ENCODE measurements at places on chromosomes 12 and 14. TPM values are rescaled to one million over a fixed set of nuclear protein-coding genes. Genes with fewer than 3 reads are reported as not detected.

Gene SLC10A1
- total RNA-seq: not detected

Gene DRAM1
- total RNA-seq: 9.6 TPM

Gene FAM161B
- 2.3 TPM for total RNA-seq

Gene FAM181A
- total RNA-seq: not detected

Gene NEUROD4
- total RNA-seq: not detected

Gene B4GALNT1
- total RNA-seq: 0.51 TPM

Gene DNAJC22
- total RNA-seq: not detected

Gene SPTB
- 0.10 TPM for total RNA-seq

Gene GNB3
- total RNA-seq: 0.51 TPM

Gene NAA30
- 14.6 TPM for total RNA-seq

GRCh38 chr14:34649344-34649743 is 19.4 kb upstream of the SNX6 start:
- H3K4me1 ChIP-seq: no peaks in the 10 kb centered on the region
- H3K4me3 ChIP-seq: no peak overlapping the region
- DNase-seq: no peak
- H3K36me3 ChIP-seq: no peaks in the 10 kb centered on the region

DNA sequence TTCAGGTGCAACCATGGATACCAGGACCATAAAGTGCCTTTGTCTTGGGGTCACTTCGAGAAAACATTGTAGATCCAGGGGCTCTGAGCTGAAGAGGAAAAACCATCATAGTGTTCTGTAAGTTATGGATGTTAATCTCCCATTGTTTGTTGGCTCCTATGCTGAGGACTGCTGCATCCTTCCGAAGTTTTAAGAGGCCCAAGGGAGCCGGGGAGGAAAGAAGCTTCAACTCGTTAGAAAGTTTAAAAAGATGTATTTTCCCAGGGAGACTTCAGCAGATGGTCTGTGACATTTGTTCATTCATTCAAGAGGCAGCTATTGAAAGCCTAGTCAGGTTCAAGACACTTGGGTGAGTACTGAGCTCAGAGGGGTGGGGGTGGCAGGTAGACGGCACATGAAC is 378.8 kb upstream of the TBX3 start:
- no peak overlapping the region for H3K4me3 ChIP-seq
- no peaks in the 10 kb centered on the region for H3K4me1 ChIP-seq
- H3K36me3 ChIP-seq: no peaks in the 10 kb centered on the region
- no peak for DNase-seq
- H3K27ac ChIP-seq: no peak overlapping the region
- H3K27me3 ChIP-seq: no peaks in the 10 kb centered on the region

- DNase-seq: no peak
- H3K27ac ChIP-seq: peak overlapping the region; percentile 50
- peaks cover 57% of the 10 kb centered on the region for H3K4me1 ChIP-seq
These were observed 2.4 kb downstream of the ETNK1 start for GRCh38 chr12:22627371-22627770.

DNA sequence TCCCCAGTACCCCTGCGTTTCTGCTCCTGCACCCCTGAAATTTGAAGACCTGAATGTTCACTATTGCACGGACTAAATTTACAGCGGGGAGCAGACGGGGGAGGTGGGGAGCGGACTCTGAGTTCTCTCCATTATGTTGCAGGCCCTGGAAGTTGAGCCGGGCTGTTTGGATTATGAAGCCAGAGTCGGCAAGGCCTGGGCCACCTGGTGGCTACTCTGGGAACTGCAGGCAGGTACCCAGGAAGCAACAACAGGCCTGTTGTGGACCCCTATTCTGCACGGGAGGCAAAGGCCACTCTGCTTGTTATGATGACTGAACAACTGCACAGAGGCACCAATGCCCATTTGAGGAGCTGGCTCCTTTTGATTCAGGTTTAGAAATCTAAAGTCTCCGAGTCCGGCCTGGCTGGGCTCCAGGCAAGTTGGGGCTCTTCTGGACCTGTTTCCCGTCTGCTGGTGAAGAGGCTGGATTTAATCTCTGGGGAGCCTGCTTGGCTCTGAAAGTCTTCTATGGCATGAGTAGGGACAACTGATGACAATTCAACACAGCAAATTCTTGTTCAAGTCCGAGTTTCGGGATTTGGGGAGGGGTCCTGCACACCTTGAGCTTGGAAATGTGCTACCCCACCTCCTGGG is 34.1 kb upstream of the FAM181A start:
- H3K27me3 ChIP-seq: peaks cover 32% of the 10 kb centered on the region
- no peak overlapping the region for H3K4me3 ChIP-seq
- DNase-seq: peak; percentile 71
- H3K36me3 ChIP-seq: no peaks in the 10 kb centered on the region

GRCh38 chr14:33693237-33693636 is 257.6 kb downstream of the EGLN3 start:
- no peak for DNase-seq
- H3K4me3 ChIP-seq: no peak overlapping the region

GRCh38 chr14:44291366-44291915 is 215.6 kb downstream of the FSCB start:
- no peak overlapping the region for H3K4me3 ChIP-seq
- H3K36me3 ChIP-seq: no peaks in the 10 kb centered on the region
- H3K27me3 ChIP-seq: no peaks in the 10 kb centered on the region
- H3K4me1 ChIP-seq: no peaks in the 10 kb centered on the region
- no peak overlapping the region for H3K27ac ChIP-seq

DNA sequence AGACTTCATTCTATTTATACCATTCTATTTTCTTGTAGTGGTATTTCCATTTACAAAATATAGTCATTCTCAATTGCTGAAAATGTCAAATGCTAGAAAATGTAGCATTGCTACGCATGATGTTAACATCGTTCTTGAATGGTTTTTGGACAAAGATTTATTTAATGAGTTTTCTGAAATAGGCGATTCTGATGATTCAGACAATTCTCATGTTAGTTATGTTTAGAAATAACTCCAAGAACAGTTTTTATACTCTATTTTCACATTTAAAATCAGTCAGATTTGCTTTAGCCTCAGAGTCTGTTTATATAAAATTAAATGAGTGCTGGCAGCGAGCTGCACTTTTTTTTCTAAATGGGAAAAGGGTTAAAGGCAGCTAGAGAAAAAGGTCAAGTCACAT is 414.8 kb upstream of the MGAT4C start:
- no peak for DNase-seq
- no peaks in the 10 kb centered on the region for H3K4me1 ChIP-seq
- no peaks in the 10 kb centered on the region for H3K27me3 ChIP-seq
- H3K36me3 ChIP-seq: no peaks in the 10 kb centered on the region
- no peak overlapping the region for H3K4me3 ChIP-seq

DNA sequence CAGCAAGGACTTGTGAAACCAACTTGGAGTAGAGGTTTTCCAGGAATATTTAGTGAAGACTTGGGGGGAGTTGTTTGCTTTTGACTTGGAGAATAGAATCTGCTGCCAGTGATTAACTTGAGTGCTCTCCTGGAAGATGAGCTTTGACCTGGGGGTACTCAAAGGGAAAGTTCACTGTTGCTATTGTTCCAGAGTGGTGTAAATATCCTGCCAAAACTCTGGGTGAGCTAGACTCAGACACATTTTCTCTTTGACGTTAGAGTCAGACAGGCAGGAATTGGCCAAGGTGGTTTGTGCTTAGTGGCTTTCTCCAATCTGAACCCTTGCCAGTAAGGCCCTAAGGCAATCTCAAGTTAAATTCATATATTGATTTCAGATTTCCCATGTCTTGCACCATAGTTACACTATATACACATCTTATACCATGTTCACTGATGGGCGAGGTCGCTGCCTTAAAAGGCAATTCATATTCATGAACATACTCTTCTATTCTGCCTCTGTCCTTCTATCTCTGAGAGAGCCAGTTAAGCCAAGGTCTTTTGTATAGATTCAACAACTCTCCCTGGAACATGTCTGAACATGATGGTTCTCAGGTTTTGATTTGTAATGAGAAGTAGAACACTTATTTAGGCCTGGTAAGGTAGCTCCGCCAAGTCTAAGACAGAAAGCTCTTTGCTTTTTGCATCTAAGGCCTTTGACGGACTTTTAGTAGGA is 204.6 kb upstream of the SLC38A2 start:
- H3K4me1 ChIP-seq: peaks cover 2% of the 10 kb centered on the region
- no peaks in the 10 kb centered on the region for H3K27me3 ChIP-seq
- H3K27ac ChIP-seq: no peak overlapping the region
- H3K36me3 ChIP-seq: no peaks in the 10 kb centered on the region

GRCh38 chr14:36579001-36579555 is 3.3 kb downstream of the NKX2-8 start:
- no peak overlapping the region for H3K27ac ChIP-seq
- no peak overlapping the region for H3K4me3 ChIP-seq
- H3K36me3 ChIP-seq: no peaks in the 10 kb centered on the region
- no peak for DNase-seq

- H3K36me3 ChIP-seq: no peaks in the 10 kb centered on the region
- H3K4me1 ChIP-seq: peaks cover 78% of the 10 kb centered on the region
- H3K4me3 ChIP-seq: peak overlapping the region; percentile 24
- no peaks in the 10 kb centered on the region for H3K27me3 ChIP-seq
- peak; percentile 46 for DNase-seq
These were observed 201.9 kb downstream of the DAD1 start for GRCh38 chr14:22386924-22387775.

GRCh38 chr12:14326699-14327098 is 38.8 kb upstream of the ATF7IP start:
- H3K4me1 ChIP-seq: peaks cover 28% of the 10 kb centered on the region
- DNase-seq: no peak
- no peaks in the 10 kb centered on the region for H3K27me3 ChIP-seq
- H3K27ac ChIP-seq: no peak overlapping the region
- H3K4me3 ChIP-seq: no peak overlapping the region

- H3K27ac ChIP-seq: no peak overlapping the region
- peaks cover 2% of the 10 kb centered on the region for H3K4me1 ChIP-seq
- DNase-seq: peak; percentile 21
- H3K27me3 ChIP-seq: peaks cover 16% of the 10 kb centered on the region
These were observed 1101.2 kb upstream of the TMEM132C start for GRCh38 chr12:127165567-127166392.

- H3K36me3 ChIP-seq: no peaks in the 10 kb centered on the region
- no peak for DNase-seq
- peaks cover 8% of the 10 kb centered on the region for H3K27me3 ChIP-seq
- no peak overlapping the region for H3K27ac ChIP-seq
- no peaks in the 10 kb centered on the region for H3K4me1 ChIP-seq
These were observed 32.1 kb upstream of the GSG1 start for GRCh38 chr12:13135371-13136178.

- no peaks in the 10 kb centered on the region for H3K27me3 ChIP-seq
- DNase-seq: no peak
- H3K27ac ChIP-seq: no peak overlapping the region
- no peak overlapping the region for H3K4me3 ChIP-seq
These were observed 50.9 kb upstream of the PPFIA2 start for GRCh38 chr12:81809829-81810595.

GRCh38 chr12:6285063-6285477 is 25.4 kb upstream of the PLEKHG6 start:
- peaks cover 41% of the 10 kb centered on the region for H3K27me3 ChIP-seq
- H3K4me1 ChIP-seq: no peaks in the 10 kb centered on the region
- no peak overlapping the region for H3K27ac ChIP-seq
- no peak overlapping the region for H3K4me3 ChIP-seq

DNA sequence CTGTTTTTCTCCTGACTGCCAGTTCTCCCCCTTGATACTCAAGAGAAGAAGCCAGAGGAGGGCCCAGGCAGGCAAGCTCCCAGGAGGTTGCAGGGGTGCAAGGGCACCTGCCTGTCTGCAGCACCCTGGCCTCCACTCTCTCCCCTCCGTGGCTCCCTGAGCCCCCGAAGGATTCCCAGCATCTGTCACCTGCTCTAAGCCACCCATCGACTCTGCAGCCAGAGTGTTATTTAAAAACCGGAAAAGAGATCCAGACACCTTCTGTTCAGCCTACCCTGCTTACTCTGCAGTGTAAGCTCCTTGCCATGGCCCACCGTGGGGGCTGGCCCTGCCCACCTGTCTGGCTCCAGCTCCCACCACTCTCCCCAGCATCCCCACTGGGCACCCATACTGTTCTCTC is 121.4 kb downstream of the KSR2 start:
- H3K4me3 ChIP-seq: no peak overlapping the region
- H3K27me3 ChIP-seq: peaks cover 13% of the 10 kb centered on the region
- H3K36me3 ChIP-seq: no peaks in the 10 kb centered on the region
- H3K27ac ChIP-seq: no peak overlapping the region
- no peak for DNase-seq

DNA sequence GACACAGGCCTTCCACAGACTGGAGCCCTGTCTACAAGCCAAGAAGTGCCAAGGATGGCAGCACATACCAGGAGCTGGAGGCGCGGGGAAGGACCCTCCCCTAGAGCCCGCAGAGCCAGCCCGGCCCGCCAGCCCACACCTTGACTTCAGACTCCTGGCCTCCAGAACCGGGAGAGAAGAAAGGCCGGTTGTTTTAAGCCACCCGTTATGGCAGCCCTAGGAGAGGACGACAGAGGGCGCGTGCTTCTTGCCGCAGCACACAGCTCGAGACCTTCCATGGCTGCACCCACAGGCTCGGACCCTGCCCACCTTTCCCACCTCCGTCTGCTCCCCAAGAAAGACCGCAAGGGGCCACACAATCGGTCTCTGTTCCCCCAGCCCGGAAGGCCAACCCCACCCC is 53.7 kb downstream of the RNF34 start:
- H3K27ac ChIP-seq: no peak overlapping the region
- peaks cover 60% of the 10 kb centered on the region for H3K36me3 ChIP-seq
- no peak for DNase-seq
- no peaks in the 10 kb centered on the region for H3K27me3 ChIP-seq
- H3K4me1 ChIP-seq: peaks cover 69% of the 10 kb centered on the region

DNA sequence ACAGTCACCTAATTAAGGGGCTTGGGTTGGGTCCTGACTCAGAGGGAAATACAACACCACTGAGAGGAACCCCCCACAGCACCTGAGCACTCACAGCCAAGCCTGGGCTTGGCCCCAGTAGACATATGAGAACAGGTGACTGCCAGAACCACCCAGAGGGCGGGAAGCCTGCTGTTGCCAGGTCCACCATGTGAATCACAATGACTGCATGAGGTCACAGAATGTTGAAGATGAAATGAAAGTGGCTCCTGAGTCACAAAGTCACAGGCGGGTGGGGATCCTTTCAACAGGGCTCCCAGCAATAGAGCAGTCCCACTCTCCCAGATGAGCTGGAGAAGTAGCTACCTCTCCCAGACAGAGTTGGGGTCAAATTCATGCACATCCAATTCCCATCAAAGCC is at the start of gene LRRC74A:
LRRC74A (plus strand) TSS at position 287 of the 400 bp plus-strand sequence. CDS start 290 bp downstream, outside the sequence.
- no peak within 1 kb of the TSS for H3K27ac ChIP-seq
- peaks cover 11% of the 10 kb centered on the region for H3K27me3 ChIP-seq
- no peak for DNase-seq
- H3K4me3 ChIP-seq: no peak within 1 kb of the TSS

GRCh38 chr14:94805680-94806288 is 35.9 kb upstream of the GSC start:
- peaks cover 6% of the 10 kb centered on the region for H3K27me3 ChIP-seq
- H3K4me3 ChIP-seq: no peak overlapping the region
- no peak for DNase-seq
- no peaks in the 10 kb centered on the region for H3K4me1 ChIP-seq
- no peaks in the 10 kb centered on the region for H3K36me3 ChIP-seq

- H3K27me3 ChIP-seq: no peaks in the 10 kb centered on the region
- no peak overlapping the region for H3K27ac ChIP-seq
- no peak overlapping the region for H3K4me3 ChIP-seq
- no peaks in the 10 kb centered on the region for H3K36me3 ChIP-seq
- no peaks in the 10 kb centered on the region for H3K4me1 ChIP-seq
- DNase-seq: no peak
These were observed 16.9 kb downstream of the FZD10 start for GRCh38 chr12:130179191-130179590.

GRCh38 chr12:85423947-85424346 is 143.9 kb downstream of the ALX1 start:
- H3K36me3 ChIP-seq: no peaks in the 10 kb centered on the region
- no peak overlapping the region for H3K27ac ChIP-seq
- H3K27me3 ChIP-seq: no peaks in the 10 kb centered on the region
- no peak for DNase-seq
- H3K4me1 ChIP-seq: peaks cover 4% of the 10 kb centered on the region
